ENCODE measurements at places on chromosomes 1 and 21. TPM values are rescaled to one million over a fixed set of nuclear protein-coding genes. Genes with fewer than 3 reads are reported as not detected.
A peak's percentile ranks its signal among the peaks of the same experiment; 100 is the strongest.

DNA sequence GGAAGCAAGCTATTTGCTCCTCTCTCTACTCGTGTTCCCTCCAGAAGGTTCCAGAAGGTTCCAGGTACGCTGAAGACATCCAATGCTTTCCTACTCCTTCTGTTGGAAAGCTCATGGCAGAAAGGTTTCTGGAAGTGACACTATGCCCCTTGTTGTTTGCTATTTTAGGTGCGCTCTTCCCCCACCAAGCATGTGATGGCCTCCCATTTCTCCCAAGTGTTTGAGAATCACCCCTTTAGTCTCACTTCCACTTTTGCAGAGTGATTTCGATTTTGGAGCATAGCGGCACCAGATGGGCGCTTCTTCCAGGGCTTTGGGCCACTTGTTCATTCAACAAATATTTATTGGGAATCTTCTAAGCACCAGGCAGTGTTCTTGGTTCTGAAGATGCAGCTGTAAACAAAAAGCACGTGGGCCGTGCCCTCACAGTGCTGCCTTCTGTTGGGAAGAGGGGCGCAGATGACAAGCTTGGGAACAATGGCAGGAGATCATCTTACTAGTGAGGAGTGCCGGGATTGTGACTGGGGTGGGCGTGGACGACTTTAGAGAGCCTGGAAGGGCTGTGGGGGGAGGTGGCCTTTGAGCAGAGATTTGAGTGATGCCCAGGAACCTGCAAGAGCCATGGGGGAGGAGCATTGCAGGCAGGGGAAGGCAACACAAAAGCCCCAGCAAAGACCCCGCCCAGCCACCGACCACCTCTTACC is 43.0 kb upstream of the TARDBP start:
- no peaks in the 10 kb centered on the region for H3K27me3 ChIP-seq
- peak; percentile 55 for DNase-seq
- peak overlapping the region; percentile 57 for H3K27ac ChIP-seq
- H3K36me3 ChIP-seq, result no peaks in the 10 kb centered on the region
- peaks cover 25% of the 10 kb centered on the region for H3K4me1 ChIP-seq
- no peak overlapping the region for H3K4me3 ChIP-seq

Gene SAMD13
- total RNA-seq, result 3.9 TPM

DNA sequence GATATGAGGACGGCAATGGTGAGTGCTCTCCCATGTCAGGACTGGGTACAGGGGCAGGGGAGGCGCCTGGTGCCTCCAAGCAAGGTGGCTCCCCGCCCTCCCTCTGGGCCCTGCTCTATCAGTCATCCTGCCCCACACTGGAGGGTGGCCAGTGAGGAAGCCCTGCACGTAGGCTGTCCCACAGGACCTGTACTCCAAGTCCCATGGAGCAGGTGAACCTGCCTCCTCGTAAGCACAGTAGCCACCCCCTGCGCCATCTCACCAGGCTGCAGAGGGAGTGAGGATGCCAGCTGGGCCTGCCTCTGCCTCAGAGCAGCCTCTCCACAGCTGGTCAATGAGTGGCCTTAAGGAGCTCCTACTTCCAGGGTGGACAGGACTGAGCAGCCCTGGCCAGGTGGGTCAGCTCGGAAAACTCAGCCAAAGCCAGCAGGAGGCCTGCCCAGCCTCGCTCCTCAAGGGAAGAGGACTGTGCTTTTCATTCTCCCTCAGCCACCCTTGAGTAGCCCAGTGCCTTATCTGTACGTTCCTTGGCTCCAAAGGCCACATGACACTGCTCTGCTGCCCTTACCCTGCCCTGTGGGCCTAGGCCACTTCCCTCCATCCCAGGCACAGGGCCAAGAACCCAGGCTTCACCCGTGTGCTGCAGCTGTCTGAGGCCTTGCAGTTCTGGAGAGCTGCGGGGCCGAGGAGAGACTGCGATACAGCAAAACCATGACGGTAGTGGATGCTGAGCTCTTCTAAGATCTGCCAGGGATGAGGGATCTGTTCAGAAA is 39.6 kb downstream of the SLC45A1 start:
- no peak for DNase-seq
- no peak overlapping the region for H3K27ac ChIP-seq
- no peaks in the 10 kb centered on the region for H3K4me1 ChIP-seq
- H3K4me3 ChIP-seq, result no peak overlapping the region

GRCh38 chr1:207923561-207923960 is 12.6 kb upstream of the CD34 start:
- peaks cover 7% of the 10 kb centered on the region for H3K27me3 ChIP-seq
- peak; percentile 33 for DNase-seq
- H3K4me1 ChIP-seq, result peaks cover 24% of the 10 kb centered on the region

Gene C1orf210
- total RNA-seq, result not detected
